ENCODE measurements at places on chromosomes 13 and 19. TPM values are rescaled to one million over a fixed set of nuclear protein-coding genes. Genes with fewer than 3 reads are reported as not detected.

ITGBL1 gene
- not detected for total RNA-seq

DNA sequence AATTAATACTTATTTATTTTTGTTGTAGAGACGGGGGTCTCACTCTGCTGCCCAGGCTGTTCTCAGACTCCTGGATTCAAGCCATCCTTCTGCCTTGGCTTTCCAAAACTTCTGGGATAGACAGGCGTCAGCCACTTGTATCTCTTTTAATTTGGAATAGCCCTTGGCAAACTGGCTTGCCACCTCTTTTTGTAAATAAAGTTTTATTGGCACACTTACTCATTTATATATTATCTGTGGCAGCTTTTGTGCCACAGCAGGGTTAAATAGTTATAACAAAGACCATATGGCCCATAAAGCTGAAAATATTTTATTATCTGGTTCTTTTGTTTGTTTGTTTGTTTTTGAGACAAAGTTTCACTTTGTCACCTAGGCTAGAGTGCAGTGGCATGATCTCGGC, 30.5 kb downstream of the BBC3 start:
- H3K27ac ChIP-seq: no peak overlapping the region
- DNase-seq: no peak
- H3K36me3 ChIP-seq: peaks cover 16% of the 10 kb centered on the region
- no peak overlapping the region for H3K4me3 ChIP-seq
- H3K27me3 ChIP-seq: no peaks in the 10 kb centered on the region

GRCh38 chr19:23795462-23795861, 36.8 kb upstream of the ZNF681 start:
- DNase-seq: no peak
- no peaks in the 10 kb centered on the region for H3K27me3 ChIP-seq
- no peaks in the 10 kb centered on the region for H3K36me3 ChIP-seq
- H3K4me3 ChIP-seq: no peak overlapping the region

DNA sequence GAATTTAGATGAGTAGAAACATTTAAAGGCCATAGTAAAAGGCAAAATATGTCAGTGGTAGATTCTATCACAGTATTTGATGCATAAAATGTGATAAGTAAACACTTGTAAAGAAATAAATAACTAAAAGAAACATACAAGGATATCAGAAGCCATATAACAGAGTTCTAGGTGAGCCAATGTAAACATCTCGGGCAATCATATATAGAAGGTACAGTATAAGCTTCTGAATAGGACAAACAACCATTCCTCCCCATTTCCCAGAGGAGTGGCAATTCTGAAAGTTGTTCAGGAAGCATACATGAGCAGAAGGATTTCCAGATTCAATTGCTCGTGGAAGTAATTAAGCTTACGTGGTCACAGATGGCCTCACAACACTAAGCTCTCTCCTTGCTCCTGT, 267.3 kb downstream of the LHFPL6 start:
- no peak for DNase-seq
- no peaks in the 10 kb centered on the region for H3K36me3 ChIP-seq
- H3K4me1 ChIP-seq: no peaks in the 10 kb centered on the region

GRCh38 chr19:23481043-23481442, 85.8 kb upstream of the ZNF91 start:
- H3K27me3 ChIP-seq: no peaks in the 10 kb centered on the region
- no peak overlapping the region for H3K4me3 ChIP-seq
- no peak for DNase-seq
- H3K36me3 ChIP-seq: no peaks in the 10 kb centered on the region
- H3K4me1 ChIP-seq: no peaks in the 10 kb centered on the region

DNA sequence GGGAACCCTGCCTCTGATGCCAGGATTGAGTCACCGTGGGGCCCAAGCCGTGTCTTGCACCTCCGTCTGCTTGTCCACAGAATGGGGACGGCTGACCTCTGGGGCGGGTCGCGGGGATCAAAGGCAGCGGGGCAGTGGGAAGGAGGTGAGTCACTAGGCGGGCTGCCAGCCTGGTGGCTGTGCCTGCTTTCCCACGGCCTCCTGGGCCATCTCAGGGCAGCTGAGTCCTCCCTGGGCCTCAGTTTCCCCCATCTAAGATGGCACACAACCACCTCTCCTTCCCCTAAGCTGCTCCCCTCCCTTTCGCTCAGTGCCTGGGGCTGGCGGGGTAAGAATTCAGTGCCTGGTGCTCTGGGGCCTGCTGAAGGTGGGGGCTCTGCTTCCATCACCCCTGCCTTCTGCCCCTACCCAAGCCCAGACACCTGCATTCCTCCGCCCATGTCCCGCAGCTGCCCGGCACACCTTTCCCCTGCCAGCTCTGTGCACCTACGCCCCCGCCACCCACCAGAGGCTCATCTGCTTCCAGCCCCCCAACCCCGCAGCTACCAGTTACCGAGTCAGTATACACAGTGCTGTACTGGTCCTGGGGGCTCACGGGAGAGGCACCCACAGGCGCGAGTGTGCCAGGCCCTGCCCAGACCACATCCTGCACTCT, 3.5 kb downstream of the MKNK2 start:
- H3K36me3 ChIP-seq: peaks cover 11% of the 10 kb centered on the region
- no peak for DNase-seq
- peaks cover 72% of the 10 kb centered on the region for H3K4me1 ChIP-seq
- H3K4me3 ChIP-seq: peak overlapping the region; percentile 98
- H3K27ac ChIP-seq: peak overlapping the region; percentile 4

- no peak for DNase-seq
- H3K4me1 ChIP-seq: peaks cover 44% of the 10 kb centered on the region
- no peaks in the 10 kb centered on the region for H3K27me3 ChIP-seq
- H3K27ac ChIP-seq: no peak overlapping the region
- H3K4me3 ChIP-seq: no peak overlapping the region
Observed at GRCh38 chr13:98983182-98983581, 5.3 kb upstream of the DOCK9 start.

DNA sequence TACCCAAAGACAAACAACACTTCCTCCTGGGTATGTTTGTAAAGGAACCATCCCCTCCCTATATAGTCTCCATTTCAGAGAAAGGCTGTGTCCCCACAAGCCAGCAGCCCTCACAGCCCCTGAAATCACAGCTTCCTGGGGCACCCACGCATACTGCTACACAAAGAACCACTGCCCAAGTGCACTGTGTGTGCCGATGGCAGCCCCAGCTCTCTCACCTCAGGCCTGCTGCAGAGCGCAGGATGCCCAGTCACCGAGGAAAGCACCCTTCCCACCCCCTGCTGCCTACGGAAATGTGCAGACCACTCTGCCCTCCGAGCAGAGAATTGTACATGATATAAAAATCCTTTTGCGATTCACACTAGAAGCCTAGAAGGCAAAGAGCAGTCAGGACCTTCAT, 39.4 kb downstream of the SOHLH2 start:
- H3K4me1 ChIP-seq: no peaks in the 10 kb centered on the region
- no peak for DNase-seq
- H3K36me3 ChIP-seq: no peaks in the 10 kb centered on the region
- H3K27ac ChIP-seq: no peak overlapping the region
- no peaks in the 10 kb centered on the region for H3K27me3 ChIP-seq

All from CD8-positive, alpha-beta memory T cell (primary cell).